ENCODE measurements at places on chromosomes 16 and 17.

- DNase-seq: no peak
These were observed 13.8 kb downstream of the CASKIN2 start for GRCh38 chr17:75501378-75502071.

- no peak for DNase-seq
These were observed 8.8 kb downstream of the CLCN7 start for GRCh38 chr16:1466054-1466453.

- peak; percentile 74 for DNase-seq
These were observed 11.2 kb upstream of the CEP20 start for GRCh38 chr16:15899538-15900100.

DNA sequence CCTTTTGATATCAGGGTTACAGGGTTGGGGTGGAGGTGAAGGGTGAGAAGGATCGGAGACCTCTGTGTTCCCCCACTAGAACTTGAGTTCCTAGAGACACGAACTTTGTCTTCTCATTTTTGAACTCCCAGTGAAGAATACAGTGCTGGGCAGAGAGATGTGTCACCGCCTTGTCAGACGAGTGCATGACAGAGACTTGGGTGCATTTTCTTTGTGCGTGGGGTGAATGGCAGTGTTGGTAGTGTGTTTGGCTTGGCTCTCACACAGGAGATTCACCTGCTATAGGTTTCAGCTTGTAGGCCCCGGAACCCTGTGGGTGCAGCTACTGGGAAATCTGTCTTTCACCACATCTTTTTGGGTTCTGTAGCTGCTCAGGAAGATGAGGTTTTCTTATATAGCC, 40.0 kb upstream of the CCR7 start:
- DNase-seq: peak; percentile 88

DNA sequence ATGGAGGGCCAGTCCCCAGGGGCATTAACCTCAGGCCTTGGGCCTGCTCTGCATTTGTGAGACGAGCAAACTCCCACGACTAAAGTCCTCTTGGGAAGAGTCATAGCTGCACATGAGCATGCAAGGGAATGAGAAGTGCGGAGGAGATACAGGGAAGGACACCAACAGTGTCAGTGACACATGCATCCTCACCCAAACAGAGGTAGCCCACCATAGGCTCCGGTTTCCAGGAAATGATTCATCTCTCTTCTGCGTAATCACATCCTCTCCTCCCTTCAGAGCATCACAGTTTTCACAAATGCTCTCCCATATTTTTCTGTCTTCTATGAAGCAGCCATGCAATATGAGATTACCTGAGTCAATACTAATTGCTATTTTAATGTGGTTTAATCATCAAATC, 725.7 kb upstream of the GOT2 start:
- DNase-seq: no peak

- DNase-seq: no peak
These were observed 3.3 kb downstream of the CDH15 start for GRCh38 chr16:89174877-89175276.

DNA sequence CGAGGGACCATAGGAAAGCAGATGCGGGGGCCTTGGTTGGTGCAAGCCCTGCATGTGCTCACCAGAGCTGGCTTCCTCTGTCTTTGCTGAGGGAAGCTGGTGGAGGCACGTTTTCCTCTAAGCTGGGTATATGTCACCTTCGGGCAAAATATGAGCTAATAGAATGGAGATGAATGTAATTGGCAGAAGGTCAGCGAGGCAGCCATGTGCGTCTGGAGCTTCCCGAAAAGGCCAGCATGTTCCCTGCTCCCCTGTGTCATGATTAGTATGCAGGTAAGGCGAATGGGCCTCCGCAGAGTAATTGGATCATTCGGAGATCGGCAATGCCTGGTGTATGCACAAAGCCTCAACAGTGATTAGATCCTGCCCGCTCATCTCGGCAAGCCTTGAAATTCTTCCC, 806.2 kb upstream of the EEF2KMT start:
- DNase-seq: no peak

DNA sequence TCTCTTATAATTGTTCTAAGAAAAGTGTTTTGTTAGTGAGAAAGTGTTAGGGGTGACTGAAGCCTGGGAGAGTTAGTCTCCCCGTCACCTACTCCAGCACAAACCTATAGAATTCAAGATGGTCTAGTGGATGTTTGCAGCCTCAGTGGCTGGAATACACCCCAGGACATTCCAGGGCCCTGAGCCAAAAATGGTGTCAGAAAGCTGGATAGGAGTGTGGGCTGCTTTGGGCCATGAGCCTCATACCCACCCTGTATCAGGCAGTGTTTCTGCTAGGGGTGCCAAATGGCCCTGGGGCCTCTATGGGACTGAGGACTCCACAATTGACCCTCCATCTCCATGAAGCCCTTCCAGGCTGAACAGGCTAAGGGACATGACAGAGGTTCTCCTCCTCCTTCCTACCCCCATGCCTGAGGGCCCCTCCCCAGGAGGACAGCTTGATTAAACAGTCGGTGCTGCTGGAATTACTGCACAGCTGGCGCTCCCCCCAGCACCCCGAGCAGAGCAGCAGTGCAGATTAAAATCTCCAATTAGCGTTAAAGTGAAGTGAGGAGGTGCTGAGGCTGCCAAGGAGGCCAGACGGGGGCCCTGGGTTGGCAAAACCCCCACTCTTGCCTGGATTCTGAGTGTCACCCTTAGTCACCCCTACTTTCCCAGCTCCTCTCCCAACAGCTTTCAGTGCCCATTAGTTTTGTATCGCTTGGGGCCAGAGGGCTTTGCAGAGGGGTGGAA, 59.1 kb downstream of the NEUROD2 start:
- DNase-seq: no peak

DNA sequence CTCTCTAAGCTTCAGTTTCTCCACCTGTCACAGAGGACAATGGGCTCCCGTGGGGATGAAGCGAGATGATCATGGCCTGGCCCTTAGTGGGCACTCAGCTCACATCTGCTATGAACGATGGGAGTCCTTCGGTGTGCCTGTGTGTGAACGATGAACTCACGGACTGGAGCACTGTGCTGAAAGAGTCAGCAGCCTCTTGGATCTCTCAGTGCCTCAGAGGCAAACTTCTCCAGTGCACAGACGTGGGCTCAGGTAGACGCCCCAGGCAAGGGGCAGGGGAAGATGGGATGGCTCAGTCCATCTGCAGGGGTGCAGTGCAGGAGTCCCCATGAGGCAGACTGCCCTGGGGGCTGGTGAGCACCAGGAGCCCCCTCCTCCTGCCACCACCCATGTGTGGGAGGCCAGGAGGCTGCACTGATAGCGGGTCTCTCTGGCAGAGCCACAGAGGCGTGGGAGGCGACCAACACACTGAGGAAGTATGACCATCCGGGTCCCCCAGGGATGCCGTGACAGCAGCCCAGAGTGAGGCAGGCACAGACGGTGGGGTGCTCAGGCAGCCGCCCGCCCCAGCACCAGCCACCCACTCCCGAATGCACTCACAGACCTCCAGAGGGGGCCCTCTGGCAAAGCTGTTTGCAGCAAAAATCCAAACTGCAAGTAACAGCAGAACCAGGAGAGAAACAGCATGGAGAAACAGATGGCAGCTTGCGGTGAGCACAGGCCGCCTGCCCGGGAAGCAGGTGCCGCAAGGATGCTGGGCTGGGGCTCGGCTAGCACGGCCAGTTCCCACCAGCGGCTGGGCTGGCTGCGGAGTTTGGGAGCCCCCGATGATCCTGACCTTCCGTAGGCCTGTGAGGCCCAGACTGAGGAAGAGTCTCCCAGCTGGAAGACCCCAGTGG, 82.7 kb downstream of the RPH3AL start:
- peak; percentile 49 for DNase-seq

- DNase-seq: peak; percentile 80
These were observed 5.8 kb downstream of the THOC6 start for GRCh38 chr16:3029491-3030221.

GRCh38 chr17:69525920-69526841, 111.7 kb downstream of the MAP2K6 start:
- DNase-seq: no peak

GRCh38 chr16:8929086-8929748, 34.5 kb downstream of the USP7 start:
- no peak for DNase-seq

- DNase-seq: no peak
These were observed 3.0 kb downstream of the CDRT4 start for GRCh38 chr17:15464231-15464985.

GRCh38 chr17:43720311-43721060, 38.1 kb downstream of the SOST start:
- DNase-seq: peak; percentile 90

- DNase-seq: no peak
These were observed 1.3 kb upstream of the NXPH3 start for GRCh38 chr17:49574323-49574781.

DNA sequence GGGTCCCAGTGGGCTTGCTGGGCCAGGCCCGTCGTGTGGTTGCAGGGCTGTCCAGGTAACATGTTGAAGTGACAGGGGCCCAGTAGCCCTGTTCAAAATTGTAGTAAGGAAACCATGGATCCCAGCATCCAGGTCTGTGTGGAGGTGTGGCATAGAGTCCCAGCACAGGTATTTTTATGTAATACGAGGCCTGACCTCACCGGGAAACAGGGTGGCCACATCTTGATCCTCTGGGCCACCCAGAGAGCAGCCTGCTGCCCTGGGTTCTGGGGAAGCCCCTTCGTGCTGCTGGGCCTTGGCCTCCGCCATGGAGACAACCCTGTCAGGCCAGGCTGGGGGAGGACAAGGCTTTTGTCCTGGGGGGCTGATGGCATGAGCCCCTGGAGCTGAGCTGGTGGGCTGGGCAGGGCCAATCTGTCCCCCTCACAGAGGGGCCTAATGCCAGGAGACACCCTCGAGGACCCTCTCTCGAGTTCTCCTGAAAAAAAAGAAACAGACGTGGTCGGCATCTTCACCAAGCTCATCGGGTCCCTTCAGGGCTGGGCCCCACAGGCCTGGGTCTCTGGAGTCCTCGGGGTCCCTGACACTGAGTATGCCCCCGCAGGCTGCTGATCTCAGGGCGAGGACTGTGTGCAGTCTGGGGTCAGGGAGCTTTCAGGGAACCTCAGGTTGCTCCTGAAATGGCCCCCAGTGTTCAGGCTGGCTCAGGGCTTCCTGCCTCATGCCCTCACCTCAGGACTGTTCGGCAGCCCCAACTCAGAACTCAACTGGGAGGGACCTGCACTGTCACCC, 47.8 kb downstream of the TNFRSF13B start:
- DNase-seq: peak; percentile 54

DNA sequence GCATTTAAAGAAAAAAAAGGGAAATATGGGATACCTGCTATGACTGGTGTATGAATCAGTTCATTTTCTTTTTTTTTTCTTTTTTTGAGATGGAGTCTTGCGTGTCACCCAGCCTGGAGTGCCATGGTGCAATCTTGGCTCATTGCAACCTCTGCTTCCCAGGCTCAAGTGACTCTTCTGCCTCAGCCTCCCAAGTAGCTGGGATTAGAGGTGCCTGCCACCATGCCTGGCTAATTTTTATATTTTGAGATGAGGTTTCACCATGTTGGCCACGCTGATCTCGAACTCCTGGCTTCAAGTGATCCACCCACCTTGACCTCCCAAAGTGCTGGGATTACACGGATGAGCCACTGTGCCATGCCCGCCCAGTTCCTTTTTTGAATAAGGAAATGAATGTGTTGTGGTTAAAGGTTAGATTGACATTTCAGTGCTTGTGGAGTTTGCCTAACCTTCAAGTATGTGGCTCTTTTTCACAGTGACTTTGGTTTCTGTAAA, 7.7 kb downstream of the HAPSTR1 start:
- no peak for DNase-seq

DNA sequence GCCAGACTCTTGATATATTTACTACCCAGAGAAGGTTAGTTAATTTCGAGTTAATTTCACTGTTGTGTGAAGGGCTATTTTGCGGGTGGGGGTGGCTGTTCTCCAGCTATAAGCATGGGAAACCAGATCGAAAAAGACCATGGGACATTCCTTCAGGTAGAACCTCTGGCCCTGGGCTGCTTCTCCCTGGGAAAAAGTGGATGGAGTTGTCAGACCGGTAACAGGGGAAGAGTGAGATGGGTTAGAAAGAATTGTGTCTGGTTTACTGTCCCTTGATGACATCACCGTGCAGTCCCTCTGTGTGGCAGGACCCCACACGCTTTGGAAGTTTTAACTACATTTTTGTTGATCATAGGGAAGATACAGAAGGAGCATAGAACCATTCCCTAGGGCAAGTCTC, 296.3 kb downstream of the RBFOX1 start:
- no peak for DNase-seq

- no peak for DNase-seq
These were observed 18.7 kb downstream of the RHOT1 start for GRCh38 chr17:32161029-32161428.

GRCh38 chr17:38326996-38327792, 16.6 kb downstream of the GPR179 start:
- DNase-seq: peak; percentile 56

GRCh38 chr16:4200000-4200780, 41.7 kb downstream of the SRL start:
- DNase-seq: peak; percentile 72

- DNase-seq: peak; percentile 88
These were observed 162.6 kb upstream of the PLCG2 start for GRCh38 chr16:81616321-81617020.

DNA sequence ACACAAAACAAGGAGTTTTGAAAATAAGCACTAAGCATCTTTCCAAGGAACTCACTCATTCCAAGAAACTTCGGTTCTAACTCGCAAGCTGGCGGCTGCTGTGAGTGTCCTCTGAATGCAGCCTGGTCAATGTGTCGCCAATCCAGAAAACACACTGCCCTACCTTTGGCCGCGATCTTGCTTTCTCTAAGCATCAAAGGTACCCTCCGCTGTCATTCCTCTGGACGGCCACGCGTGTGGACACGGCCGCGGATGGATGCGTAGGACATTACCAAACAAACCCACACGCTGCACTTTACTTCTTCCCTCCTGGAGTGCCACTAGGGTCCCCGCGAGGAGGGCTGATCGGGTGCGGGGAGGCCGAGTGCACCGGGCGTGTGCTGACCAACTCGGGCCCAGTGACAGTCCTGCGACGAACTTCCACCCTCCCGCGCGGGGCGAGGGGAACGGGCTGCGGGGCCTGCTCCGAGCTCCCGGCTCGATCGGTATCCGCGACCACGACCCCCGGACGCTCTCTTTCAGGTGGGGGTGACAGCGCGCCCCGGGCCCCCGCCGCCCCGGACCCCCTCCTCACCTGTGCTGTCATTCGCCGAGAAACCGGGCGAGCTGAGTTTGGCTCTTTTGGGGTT, 1.1 kb downstream of the CREBBP start:
- DNase-seq: peak; percentile 71

DNA sequence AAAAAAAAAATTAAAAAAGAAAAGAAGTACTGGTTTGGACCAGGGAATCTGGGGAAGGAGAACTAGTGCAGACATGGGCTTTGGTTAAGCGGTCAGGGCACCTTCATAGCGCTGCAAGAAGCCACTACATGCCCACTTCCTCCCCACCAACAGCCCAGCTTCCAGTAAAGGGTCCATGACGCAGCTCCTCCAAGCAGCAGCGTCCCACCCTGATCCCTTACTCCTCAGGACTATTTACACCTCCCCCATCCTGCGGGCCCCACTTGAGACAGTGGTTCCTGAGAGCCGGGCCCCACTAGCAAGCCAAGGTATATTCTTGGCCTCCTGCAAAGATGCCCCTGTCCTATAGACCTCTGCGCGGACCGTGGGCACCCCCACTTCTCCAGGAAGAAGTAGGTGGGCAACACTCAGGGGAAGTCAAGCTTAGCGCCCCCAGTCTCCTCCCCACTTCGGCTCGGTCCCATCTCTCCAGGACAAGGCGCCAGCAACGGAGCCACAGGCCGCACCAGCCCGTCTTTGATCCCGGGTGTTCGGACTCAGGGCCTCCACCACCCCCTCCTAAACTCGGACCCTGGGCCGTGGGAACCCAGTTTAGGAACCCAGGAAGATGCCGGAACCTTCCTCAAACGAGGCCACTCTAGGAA, 913 bp upstream of the PRR14 start:
- DNase-seq: no peak
